ENCODE measurements at places on chromosomes 11 and 22.

DNA sequence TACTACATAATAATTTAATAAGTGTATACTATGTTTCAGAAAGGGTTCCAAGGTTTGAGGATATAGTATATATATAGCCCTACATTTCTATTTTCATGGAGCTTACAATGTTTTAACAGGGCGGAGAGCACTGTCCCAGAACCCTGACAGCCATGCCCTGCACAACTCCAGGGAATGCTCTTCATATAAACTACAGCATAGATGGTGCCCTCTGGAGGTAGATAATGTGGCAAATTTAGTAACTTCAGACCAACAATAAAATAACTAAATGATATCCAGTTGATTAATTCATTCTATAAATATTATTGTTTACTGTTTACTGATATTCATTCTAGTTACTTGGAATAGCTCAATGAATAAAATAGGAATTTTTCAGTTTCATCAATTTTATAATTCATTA, 693.7 kb upstream of the CCDC179 start:
- no peaks in the 10 kb centered on the region for H3K4me1 ChIP-seq
- no peaks in the 10 kb centered on the region for H3K36me3 ChIP-seq
- H3K4me3 ChIP-seq: no peak overlapping the region
- H3K27me3 ChIP-seq: no peaks in the 10 kb centered on the region

DNA sequence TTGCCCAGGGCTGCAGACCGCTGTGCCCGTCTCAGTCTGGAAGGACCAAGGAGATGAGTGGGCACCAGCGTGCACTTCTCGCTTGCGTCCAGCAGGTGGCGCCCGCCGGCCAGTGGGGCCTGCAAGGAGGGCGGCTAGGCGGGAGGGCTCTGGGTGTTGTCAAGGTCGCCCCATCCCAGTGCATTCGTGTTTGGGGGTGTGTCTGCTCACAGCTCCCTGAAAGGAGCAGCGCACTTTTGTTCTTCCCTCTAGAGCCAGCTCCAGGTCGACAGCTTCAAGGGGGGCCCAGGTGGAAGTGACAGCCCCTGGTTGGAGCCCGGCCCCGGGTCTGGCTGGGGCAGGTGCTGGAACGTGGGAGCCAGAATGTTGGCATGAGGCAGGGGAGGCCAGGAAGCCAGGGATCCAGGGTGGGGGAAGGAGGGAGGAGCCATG, 23.4 kb upstream of the MPPED1 start:
- peaks cover 3% of the 10 kb centered on the region for H3K4me1 ChIP-seq
- no peaks in the 10 kb centered on the region for H3K36me3 ChIP-seq
- no peak overlapping the region for H3K4me3 ChIP-seq
- peak; percentile 81 for DNase-seq
- H3K27me3 ChIP-seq: peaks cover 26% of the 10 kb centered on the region
- no peak overlapping the region for H3K27ac ChIP-seq

DNA sequence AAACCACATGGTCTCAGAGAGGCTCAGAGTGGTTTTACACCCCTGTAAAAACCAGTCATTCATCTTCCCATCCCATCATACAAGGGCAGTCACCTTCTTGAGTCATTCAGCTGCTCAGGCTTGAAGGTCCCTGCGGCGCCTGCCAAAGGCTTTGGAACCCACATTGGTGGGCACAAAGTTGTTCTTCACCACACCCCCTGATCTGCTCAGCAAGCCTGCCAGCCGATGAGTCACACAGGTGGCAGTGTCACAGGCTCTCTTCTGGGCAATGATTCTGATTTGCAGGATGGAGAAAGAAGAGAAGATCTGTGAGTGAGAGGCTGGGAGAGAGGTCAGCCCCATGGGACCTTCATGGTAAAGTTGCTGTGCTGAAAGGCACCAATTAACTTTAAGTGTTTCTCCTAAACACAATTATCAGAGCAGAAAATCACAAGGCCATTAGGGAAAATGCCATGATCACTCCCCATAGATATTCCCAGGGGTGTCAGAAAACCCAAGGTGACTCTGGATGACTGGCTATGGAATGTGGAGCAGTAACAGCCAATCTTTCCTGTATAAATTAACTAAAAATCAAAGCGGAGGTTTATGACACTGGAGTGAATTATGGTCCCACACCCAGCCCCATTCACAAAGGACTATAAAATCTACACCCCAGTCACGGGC, 4.4 kb downstream of the CALCA start:
- H3K4me1 ChIP-seq: peaks cover 3% of the 10 kb centered on the region
- no peak overlapping the region for H3K27ac ChIP-seq
- H3K36me3 ChIP-seq: no peaks in the 10 kb centered on the region
- no peak overlapping the region for H3K4me3 ChIP-seq

DNA sequence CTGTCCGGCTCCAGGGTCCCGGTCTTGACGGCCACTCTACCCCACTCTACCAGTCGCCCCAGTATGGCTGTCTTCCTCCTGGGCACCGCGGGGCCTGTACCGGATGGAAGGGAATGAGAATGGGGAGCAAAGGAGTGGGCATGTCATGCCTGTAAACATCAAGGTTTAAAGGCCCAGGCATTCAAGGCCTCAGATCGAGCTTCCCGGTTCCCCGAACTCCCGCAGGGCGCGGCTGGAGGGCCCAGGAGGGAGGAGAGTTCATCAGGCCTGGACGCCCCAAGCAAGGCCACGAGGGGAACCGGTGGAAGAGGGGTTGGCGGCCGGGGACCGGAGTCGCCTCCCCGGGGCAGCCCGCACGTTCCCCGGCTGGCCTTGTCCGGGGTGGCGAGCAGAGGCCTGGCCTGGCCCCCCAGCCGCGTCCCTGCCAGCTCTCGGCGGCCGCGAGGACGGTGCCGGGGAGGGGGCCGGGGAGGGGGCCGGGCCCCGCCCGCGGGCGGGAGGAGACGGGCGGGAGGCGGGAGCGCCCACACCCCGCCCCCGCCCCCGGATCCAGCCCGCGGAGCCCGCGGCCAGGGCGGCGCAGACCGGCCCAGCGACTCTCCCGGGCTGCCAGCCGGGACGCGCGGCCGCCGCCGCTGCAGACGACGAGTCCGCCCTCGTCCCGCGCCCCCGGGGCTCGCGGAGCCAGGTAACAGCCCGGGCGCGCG, at the start of gene CDC42EP1:
Gene CDC42EP1, plus strand, starts transcription at position 580 of the 707 bp plus-strand sequence. CDS start 5,870 bp downstream, outside the sequence.
- H3K27ac ChIP-seq: no peak within 1 kb of the TSS
- peaks cover 66% of the 10 kb centered on the region for H3K27me3 ChIP-seq
- no peak for DNase-seq
- H3K4me1 ChIP-seq: peaks cover 19% of the 10 kb centered on the region
- H3K36me3 ChIP-seq: no peaks in the 10 kb centered on the region
- H3K4me3 ChIP-seq: no peak within 1 kb of the TSS

DNA sequence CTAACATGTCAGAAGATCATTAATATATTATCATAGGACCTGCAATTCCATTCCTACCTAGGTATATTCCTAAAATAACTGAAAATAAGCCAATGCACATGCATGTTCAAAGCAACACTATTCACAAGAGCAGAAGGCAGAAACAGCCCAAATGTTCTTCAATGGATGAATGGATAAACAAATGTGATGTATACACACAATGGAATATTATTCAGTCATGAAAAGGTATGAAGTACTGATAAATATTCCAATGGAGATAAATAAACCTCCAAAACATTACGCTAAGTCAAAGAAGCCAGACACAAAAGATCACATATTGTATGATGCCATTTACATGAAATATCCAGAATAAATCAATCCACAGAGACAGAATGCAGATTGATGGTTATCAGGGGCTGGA, 16.8 kb downstream of the AMBRA1 start:
- H3K36me3 ChIP-seq: peaks cover 16% of the 10 kb centered on the region
- no peak overlapping the region for H3K4me3 ChIP-seq
- H3K27ac ChIP-seq: no peak overlapping the region
- peaks cover 17% of the 10 kb centered on the region for H3K4me1 ChIP-seq
- DNase-seq: no peak

GRCh38 chr22:39785232-39785631, 108.3 kb downstream of the ENTHD1 start:
- no peaks in the 10 kb centered on the region for H3K27me3 ChIP-seq
- H3K4me3 ChIP-seq: no peak overlapping the region
- no peaks in the 10 kb centered on the region for H3K4me1 ChIP-seq
- no peak overlapping the region for H3K27ac ChIP-seq
- no peak for DNase-seq
- H3K36me3 ChIP-seq: no peaks in the 10 kb centered on the region

- peak overlapping the region; percentile 54 for H3K4me3 ChIP-seq
- peaks cover 68% of the 10 kb centered on the region for H3K4me1 ChIP-seq
- no peak for DNase-seq
- peaks cover 52% of the 10 kb centered on the region for H3K36me3 ChIP-seq
- H3K27ac ChIP-seq: peak overlapping the region; percentile 78
- no peaks in the 10 kb centered on the region for H3K27me3 ChIP-seq
These were observed 36.7 kb downstream of the CD6 start for GRCh38 chr11:61007956-61008896.

DNA sequence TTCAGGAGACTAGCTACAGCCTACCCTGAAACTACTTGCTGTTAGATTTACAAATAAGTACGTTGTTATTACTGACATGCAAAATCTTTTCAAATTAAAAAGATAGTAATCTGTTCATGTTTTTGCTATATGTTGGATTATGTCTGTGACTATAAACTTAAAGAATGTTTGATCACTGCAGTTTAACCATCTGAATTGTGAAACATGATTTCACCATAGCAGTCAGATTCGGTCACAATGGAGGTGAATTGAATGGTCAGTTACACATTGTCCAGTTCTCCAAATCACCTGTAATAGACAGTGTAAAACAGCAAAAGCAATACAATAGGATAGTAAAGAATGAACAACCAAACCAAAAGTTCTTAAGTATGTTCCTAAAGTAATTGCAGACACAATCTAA, 43.3 kb downstream of the CCDC83 start:
- no peaks in the 10 kb centered on the region for H3K4me1 ChIP-seq
- H3K27me3 ChIP-seq: peaks cover 1% of the 10 kb centered on the region
- no peak overlapping the region for H3K27ac ChIP-seq
- H3K36me3 ChIP-seq: no peaks in the 10 kb centered on the region

DNA sequence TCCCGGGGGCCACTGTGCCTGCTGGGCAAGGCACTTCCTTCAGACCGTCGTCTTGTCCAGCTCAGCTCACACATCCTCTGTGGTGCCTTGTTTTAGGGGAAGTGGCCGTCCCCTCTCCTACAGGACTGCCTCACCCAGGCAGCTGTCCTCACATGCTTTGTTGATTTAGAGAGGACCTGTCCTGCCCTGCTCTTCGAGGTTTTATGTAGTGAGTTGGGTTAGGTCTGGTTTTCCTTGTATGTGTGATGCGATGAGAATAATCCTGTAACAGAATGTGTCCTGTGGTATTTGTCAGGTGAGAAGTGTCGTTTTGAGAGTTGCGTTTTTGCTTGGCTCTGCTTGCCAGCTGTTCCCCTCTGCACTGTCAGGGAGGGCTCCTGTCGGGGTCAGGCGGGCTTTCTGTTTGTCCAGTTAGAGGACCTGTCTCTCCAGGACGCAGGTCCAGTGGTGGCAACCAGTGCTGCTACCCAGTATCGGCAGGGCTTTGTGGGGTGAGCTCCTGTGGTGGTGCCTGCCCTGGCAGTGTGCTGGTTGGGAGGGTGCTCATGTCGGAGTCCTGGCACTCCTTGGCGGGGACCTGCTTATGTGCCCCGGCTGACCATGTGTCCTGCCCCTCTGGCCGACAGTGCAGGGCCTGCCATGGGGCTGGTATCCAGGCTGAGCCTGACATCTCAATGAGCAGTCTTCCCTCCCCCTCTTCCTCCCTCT, 41.3 kb downstream of the MUC6 start:
- peaks cover 17% of the 10 kb centered on the region for H3K36me3 ChIP-seq
- no peak for DNase-seq
- H3K4me1 ChIP-seq: peaks cover 11% of the 10 kb centered on the region

GRCh38 chr22:44449061-44449682, 48.9 kb downstream of the RTL6 start:
- peaks cover 2% of the 10 kb centered on the region for H3K36me3 ChIP-seq
- no peaks in the 10 kb centered on the region for H3K27me3 ChIP-seq
- peaks cover 5% of the 10 kb centered on the region for H3K4me1 ChIP-seq

- peaks cover 5% of the 10 kb centered on the region for H3K4me1 ChIP-seq
- H3K27ac ChIP-seq: no peak overlapping the region
- DNase-seq: no peak
- no peak overlapping the region for H3K4me3 ChIP-seq
- peaks cover 16% of the 10 kb centered on the region for H3K27me3 ChIP-seq
These were observed 33.2 kb downstream of the ZNF195 start for GRCh38 chr11:3345736-3346135.

- no peak for DNase-seq
- H3K36me3 ChIP-seq: no peaks in the 10 kb centered on the region
- no peaks in the 10 kb centered on the region for H3K4me1 ChIP-seq
- no peak overlapping the region for H3K4me3 ChIP-seq
- H3K27me3 ChIP-seq: no peaks in the 10 kb centered on the region
These were observed 23.0 kb upstream of the BLID start for GRCh38 chr11:122138744-122139594.

- peaks cover 10% of the 10 kb centered on the region for H3K27me3 ChIP-seq
- H3K4me3 ChIP-seq: no peak overlapping the region
- H3K36me3 ChIP-seq: no peaks in the 10 kb centered on the region
- peak; percentile 29 for DNase-seq
These were observed 21.9 kb upstream of the QSER1 start for GRCh38 chr11:32870676-32871075.

DNA sequence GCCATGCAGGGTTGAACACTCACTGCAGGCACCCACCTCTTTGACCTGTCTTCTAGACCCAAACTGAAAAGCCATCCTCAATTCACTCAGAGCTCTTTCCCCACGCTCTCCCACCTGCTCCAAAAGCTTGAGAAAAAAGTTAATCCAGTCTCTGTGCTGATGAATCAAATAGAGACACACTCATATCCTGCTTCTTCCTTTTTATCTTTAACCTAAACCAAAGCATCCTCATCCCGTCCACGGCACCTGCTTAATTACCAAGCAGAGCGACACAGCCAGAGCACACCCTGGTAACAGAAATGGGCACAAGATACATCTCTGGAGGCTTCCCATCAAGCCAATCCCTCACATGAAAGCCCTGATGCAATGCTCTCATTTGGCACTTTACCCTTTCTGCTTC, 102.6 kb downstream of the PLEKHA7 start:
- peaks cover 26% of the 10 kb centered on the region for H3K4me1 ChIP-seq
- H3K4me3 ChIP-seq: no peak overlapping the region
- peaks cover 5% of the 10 kb centered on the region for H3K36me3 ChIP-seq
- no peaks in the 10 kb centered on the region for H3K27me3 ChIP-seq
- DNase-seq: no peak
